Stimulated activated CD8-positive, alpha-beta memory T cell treated with anti-CD3 and anti-CD28 coated beads, Interleukin-15, amount 100 ng/mL, for 24 hours (primary cell): ENCODE measurements at places on chromosomes 3 and 15.

DNA sequence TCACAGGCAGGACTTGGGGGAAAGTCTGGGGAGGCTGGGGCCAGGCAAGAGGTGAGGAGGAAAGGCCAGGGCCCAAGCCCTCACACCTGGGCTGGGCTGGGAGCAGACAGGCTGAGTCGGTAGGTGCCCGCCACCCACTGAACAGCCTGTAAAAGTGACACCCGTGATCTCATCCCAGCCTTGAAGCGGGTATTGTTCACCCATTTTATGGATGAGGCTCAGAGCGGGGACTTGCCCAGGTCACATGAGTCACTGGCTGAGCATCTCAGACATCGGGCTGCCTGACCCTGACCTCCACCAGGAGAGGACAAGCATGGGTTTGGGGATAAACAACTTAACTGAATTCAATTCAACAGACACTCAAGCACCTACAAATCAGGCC lies 52.0 kb upstream of the CTSH start:
- no peak for DNase-seq

DNA sequence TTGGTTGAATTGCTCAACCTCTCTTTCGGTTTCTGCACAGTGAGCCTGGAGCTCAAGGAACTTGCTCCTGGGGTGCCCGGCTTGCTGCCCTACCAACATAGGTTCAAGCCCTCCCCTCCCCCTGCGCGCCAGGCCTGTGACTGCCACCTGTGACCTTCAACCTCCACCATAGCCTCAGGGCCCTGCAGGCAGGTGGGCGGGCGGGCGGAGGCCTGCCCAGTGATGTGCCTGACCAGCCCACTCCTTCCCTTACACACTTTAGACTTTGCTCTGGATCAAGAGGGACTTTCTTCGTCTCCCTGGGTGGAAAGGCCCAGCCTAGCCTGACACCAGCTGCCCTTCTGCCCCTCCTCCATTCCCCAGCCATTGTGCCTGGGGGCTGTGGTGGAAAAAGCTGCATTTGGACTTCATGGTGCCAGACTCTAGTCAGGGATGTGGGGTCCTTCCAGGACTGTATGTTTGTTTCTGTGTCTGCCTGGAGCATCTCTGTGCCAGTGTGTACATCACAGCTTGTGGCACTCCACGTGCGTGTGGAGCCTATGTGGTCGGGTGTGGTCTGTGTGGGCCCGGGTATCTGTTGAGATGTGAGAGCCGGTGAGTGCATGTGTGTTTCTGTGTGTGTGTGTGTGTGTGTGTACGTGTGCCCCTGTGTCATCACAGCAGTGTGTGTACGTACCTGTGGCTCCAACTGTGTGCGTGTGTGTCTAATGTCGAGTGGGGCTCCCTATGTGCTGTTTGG lies 9.5 kb downstream of the PRKCD start:
- no peak for DNase-seq

- no peak for DNase-seq
Measured at GRCh38 chr15:25568751-25569150, 129.9 kb upstream of the UBE3A start.

DNA sequence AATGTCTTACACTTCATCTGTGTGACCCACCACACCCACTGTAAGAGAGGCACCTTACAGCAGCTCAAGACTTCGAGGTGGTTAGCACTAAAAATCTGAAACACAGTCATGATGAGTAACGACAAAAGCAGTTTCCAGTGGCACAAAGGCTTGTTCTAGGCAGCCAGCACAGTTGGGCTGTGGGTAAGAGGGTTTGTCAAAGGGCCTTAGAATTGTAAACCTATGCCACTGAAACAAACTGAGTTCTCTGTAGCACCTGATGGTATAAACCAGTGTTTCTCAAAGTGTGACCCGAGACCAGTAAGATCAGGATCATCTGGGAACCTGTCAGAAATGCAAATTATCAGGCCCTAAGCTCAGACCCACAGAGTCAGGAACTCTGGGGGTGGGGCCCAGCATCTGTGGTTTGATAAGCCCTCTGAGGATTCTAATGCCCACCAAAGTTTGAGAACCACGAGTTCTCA lies 36.5 kb downstream of the DAPK2 start:
- DNase-seq, result no peak

- no peak for DNase-seq
Measured at GRCh38 chr3:153910387-153910786, 210.8 kb upstream of the ARHGEF26 start.

- no peak for DNase-seq
Measured at GRCh38 chr3:122755491-122755890, 38.1 kb downstream of the HSPBAP1 start.

- no peak for DNase-seq
Measured at GRCh38 chr3:1214933-1215332, 122.1 kb downstream of the CNTN6 start.

DNA sequence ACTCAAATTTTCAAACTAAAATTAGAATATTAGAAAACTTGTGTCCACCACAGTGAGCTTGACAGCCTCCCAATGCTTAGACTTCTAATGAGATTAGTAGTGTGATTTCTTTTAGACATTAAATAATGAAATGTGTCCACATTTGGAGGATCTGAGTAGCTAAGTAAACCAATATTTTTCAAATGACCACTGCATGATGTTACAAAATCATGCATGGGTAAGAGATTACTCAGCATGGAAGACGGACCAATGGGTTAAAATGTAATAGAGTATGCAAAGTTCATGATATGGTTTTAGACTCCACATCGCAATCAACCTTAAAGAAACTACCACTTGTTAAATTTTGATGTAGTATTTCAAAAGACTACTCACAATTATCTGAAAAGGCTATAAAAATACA lies 130.6 kb downstream of the IMPG2 start:
- DNase-seq, result no peak

DNA sequence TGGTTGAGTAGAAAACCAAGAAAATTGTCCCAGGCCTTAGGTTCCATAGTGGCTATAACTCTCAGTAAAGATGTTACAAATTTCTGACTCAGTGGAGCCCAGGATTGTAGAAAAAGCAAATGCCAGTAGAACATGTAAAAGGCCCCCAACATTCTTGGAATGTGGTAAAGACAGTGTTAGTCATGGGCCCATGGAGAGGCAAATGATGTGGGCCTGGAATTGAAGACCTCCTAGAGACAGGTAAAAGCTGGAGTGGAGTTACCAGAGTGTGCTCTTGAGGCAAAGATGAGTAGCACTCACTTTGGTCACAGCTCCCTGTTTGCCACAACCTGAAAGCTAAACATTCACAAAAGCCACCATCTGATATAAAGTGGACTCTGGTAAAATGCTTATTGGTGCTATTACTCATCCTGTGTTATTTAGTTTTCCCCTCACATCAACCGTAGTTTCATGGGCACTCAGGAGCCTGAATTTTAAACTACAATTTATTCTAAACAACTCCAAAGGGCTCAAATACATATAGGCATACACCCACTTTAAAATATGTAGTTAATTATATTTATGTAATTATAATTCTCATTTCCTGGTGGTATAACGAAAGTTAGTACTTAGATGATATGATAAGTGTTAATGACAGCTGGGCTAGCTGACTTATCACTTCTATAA lies 359.6 kb upstream of the NECTIN3 start:
- no peak for DNase-seq

GRCh38 chr15:89248584-89248983 lies 4.8 kb downstream of the FANCI start:
- DNase-seq, result no peak

GRCh38 chr3:46854555-46854991 lies 8.7 kb downstream of the MYL3 start:
- no peak for DNase-seq

- no peak for DNase-seq
Measured at GRCh38 chr3:39515681-39516441, 48.4 kb downstream of the MOBP start.

- DNase-seq, result no peak
Measured at GRCh38 chr3:189809583-189809982, 178.4 kb downstream of the TP63 start.

DNA sequence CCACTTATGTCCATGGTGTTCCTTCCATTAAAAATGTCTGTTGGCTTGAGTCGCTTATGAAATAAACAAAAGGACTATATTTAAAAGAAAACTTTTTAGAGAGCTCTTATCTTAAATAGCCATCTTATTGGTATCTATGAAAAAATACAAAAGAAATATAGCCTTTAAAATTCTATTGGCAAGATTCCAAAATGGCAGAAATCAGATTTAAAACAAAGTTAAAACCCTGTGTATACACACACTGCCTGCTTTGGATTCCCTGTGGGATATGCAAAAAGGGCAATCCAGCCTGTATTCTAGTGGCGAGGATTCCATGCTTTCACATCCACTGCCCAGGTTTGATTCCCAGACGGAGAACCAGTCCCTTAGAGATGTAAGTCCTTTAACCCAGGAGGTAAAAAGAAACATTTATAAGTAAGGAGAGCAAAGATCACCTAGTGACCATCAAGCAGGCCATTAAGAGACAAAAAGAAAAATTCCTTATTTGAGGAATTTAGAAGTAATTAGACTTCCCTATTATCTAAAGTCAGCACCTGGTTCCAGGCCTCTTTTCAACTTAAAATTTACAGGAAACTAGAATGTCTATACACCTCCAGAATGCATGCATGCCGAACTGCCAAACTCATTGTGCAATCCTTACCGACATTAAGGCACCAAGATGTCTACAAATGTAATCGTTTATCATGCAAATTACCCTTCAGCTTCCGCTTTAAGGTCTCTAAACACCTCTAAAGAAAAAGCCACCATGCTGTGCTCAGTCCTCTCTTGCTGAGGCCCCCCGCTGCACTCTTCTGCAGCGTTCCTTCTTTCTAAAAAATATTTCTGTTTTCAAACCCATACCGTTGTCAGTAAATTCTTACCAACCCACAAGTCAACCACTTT lies 69.6 kb upstream of the STRIT1 start:
- DNase-seq, result no peak

GRCh38 chr15:49721621-49722020 lies 100.8 kb downstream of the DTWD1 start:
- DNase-seq, result no peak

DNA sequence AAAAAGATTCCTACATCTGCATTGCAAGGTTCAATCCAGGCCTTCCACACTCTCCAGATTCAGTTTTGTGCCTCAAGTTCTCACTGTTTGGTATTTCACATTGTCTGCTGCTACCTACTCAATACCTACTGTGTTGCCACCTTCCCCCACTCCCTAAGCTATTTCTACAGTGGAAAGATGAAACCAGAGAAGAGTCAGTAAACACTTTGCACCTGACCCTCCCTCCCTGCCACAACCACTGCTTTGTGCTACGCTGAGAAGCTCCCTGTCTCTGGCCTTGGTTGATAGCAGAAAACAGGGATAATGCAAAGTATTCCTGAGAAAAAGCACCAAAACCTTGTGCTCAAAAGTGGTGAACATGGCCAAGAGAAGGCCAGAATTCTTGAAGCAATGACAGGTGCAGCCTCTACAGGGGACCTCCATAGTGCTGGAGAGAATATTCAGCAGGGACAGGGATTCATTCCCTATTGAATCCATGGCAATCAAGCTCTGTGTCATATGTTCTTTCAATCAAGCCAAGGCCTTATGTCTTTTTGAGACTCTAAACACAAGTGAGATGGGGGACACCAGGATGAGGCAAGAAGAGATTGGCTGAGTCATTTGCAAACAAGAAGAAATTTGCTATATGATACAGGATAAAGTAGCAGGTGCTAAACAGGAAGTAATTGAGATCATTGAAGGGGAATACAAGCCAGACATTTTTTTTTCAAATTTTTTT lies 83.5 kb upstream of the LIPC start:
- no peak for DNase-seq

- no peak for DNase-seq
Measured at GRCh38 chr3:4597208-4597985, 104.2 kb downstream of the ITPR1 start.

DNA sequence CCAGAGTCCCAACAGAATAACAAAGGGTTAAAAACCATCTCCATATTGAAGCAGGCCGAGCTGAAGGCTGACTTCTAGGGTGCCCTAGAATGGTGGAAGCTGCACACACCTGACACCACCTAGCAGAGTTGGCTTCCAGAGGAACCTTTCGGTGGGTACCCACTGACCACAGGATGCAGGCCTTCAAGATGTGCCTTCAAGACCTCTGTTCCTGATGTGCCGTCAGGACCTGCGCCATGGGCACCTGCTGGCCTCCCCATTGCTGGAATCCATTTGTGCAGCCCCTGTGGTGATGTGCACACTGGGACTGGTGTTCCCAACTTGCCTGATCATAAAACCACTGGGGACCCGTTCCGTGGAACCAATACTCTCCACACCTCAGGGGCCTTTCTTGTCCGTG lies 35.7 kb upstream of the RPL32 start:
- no peak for DNase-seq

GRCh38 chr15:74434263-74435136 lies 742 bp upstream of the SEMA7A start:
- no peak for DNase-seq

- peak; percentile 3 for DNase-seq
Measured at GRCh38 chr3:33385423-33385822, 54.8 kb downstream of the UBP1 start.
